NCI-H226 (cell line): ENCODE measurements at places on chromosomes 2 and 18.

- peak; percentile 12 for DNase-seq
These were observed at the start of gene SERPINB2 for GRCh38 chr18:63887424-63887823. Gene SERPINB2 (plus strand): TSS chr18:63887705. CDS start chr18:63891445, 3,740 bp downstream.

GRCh38 chr18:51053814-51054213 lies 23.8 kb downstream of the SMAD4 start:
- no peak for DNase-seq

DNA sequence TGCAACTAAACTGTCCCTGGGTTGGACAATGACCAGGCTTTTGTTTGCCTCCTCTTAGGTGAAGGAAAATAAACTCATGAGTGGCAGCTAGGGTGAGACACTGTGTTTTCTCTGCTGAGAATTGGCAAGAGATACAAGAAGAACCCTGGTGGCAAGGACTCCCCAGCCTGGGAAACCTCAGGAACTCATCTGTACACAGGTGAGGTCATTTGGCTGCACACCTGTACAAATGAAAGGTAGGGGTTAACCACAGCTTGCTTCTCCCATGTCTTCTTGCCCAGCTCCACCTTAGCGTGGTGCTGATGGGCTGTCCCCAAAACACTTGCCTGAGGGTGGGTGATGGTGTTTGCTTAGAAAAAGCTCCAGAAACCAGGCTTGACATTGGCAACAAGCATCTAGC lies 97.2 kb upstream of the FAM136A start:
- no peak for DNase-seq

GRCh38 chr2:60445684-60446179 lies 107.7 kb downstream of the BCL11A start:
- no peak for DNase-seq

DNA sequence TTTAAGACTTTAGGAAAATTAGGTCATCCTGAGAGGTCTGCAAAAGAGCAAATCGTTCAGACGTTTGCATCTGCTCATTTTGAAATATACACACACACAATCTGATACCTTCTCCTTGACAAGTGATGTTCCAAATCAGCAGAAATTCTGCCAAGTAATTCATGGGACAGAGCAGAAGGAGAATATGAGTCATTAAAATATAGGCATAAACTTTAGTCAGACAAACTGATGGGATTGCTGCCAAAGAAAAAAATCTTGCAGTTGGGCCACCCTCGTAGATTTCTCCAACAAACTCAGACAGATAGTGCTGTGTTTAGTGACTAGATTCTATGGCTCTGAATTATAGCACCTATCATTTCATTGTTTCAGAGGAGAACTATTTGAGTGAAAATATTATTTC lies 336.3 kb downstream of the NYAP2 start:
- peak; percentile 82 for DNase-seq

- no peak for DNase-seq
These were observed 153.2 kb downstream of the WDR7 start for GRCh38 chr18:56804395-56804794.

DNA sequence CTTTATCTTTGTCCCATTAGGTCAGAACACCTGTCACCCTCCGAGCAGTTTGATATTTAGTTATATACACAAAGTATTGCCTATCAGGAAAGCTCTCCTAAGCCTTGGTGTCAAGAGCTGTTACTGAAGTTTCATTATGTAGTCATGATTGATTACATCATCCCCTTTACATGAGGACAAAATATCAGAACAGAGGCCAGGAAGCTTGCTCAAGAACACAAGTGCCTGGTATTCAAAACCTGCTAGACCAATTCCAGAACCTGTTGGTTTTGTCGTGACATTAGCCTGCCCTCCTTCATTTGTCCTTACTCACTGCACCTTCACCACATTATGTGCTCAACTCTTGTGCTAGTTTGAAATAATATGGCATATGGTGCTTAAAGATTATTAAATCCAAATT lies 377.1 kb downstream of the CDH19 start:
- DNase-seq: no peak

GRCh38 chr2:12722447-12723316 lies 5.9 kb downstream of the TRIB2 start:
- DNase-seq: no peak

DNA sequence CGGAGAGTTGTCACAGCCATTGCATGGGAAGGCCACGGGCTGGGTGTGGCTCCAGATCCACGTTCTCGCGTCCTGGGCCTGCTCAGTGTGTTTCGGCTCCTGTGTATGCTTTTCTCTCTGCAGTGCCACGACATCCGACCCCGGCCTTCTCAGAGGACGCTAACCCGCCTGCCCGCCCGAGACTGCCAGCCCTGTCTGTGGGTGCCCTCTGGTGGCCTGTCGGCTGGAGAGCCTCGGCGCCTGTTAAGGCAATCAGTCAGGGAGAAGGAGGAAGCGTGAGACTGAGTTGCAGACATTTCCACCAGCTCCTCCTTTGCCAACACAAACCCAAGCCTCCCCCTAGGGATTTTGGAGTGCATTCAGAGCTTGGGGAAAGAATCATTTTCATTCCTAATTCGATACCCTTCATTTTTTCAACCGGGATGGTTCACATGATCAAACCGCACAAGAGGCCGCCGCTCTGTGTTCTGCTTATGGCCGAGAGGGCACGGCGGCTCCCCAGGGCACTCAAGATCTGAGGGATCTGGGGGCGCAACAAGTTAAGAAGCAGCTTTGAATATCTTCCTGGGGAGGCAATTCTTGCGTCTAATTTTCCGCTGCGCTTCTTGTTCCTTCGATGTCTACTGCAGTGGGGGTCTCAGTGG lies 37.5 kb upstream of the ZBTB7C start:
- DNase-seq: peak; percentile 54

- DNase-seq: no peak
These were observed 39.6 kb downstream of the DCDC2C start for GRCh38 chr2:3742743-3743508.

DNA sequence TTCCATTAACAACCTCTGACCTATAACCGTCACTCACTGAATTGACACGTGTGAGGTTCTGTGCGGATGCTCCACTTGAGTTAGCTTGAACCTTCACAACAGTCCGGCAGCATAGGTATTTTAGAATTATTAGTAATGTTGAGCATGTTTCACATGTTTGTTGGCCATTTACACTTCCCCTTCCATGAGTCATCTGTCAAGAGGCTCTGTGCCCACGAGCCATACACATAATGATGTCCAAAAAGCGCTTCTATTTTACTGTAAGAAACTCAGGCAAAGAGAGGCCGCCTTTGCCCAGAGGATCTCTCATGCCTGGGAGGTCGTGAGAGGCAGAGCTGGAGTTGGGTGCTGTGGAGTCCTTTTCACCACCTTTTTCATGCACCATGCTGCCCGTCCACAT lies 28.9 kb upstream of the TMEM214 start:
- DNase-seq: peak; percentile 45

DNA sequence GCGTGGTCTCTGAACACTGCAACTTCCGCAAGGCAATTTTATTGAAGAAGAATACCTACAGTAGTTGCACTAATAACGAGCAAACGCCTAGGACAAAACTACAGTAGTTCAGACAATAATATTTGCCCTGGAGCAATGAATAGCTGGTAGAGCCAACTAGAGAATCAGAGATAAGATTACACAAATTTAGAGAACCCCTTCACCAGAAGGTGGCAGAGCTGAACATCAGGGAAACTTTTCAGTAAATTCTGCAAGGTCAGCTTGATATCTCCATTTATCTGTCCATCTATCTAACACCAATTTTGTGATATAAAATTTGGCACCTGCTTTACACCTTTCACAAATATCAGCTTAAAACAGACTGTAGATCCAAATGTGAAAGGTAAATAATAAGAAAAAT lies 43.8 kb downstream of the CDH19 start:
- peak; percentile 31 for DNase-seq

- DNase-seq: no peak
These were observed 114.8 kb upstream of the PKDCC start for GRCh38 chr2:41933046-41933420.

DNA sequence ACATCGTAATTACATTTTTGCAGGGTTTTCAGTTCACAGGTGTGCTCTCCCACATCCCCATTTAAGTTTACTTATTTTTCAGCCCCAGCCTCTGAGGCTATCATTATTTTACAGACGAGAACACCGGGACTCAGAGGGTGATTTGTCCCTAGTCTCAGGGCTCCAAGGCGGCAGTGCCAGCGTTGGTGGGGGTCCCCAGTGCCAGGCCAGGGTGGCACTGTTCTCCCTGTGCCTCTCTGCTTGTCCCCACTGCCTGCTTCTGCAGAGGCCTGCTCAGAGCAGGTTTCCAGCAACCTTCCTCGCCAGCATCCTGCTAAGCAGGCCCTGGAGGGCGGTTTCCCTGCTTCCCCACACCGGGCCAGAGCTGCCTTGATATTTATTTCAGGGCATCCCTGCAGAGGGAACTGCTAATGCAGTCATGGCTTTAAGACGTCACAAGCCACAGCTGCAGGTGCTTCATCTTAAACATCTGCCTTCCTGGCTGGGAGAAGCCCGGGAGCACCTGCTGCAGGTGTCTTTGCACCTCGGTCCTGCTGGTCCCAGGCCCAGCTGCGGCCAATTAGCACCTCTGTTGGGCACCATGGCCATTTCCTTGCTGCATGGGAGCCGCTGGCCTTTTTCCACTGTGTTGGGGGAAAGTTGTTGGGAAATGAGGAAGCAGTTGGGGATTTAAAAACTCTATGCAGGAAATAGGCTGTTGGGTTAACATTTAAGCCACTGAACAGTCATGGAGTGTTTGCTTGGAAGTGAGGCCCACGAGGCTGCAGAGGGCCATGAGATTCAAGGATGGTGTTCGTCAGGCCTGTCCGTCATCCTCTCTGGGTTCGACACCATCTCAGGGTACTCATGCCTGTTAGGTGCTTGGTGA lies 22.8 kb downstream of the HPCAL1 start:
- DNase-seq: no peak

GRCh38 chr2:28320009-28320365 lies 72.7 kb upstream of the FOSL2 start:
- no peak for DNase-seq

- no peak for DNase-seq
These were observed 51.3 kb upstream of the ZNF397 start for GRCh38 chr18:35189510-35189909.

DNA sequence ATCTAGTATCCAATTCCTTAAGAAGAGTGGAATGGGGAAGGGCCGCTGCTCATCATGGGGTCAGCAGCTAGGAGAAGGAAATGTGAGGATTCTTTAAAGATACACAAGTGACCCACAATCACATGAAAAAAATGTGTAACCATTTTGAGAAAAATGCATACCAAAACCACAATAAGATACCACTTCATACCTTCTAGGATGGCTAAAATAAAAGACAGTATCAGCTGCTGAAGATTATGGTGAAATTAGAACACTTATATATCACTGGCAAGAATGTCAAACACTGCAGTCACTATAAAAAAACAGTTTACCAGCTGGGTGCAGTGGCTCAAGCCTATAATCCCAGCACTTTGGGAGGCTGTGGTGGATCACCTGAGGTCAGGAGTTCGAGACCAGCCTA lies 67.9 kb downstream of the C2orf74 start:
- DNase-seq: no peak

DNA sequence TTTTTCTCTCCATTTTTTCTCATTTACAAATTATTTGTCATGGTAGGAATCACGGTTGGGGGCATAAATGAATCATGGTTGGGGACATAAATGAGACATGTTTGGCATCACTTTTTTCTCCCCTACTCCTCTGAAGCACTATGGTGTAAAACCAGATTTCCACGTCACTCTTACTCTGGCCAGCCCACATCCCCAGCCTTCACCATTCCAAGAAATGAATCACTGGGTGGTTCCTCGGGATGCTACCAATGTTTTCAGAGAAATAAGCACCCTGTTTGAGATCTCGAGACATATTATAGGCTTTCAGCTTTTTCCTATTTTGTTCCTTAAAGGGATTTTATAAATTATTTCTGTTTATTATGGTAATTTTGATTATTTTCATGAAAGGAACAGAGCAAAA lies 155.0 kb upstream of the SLC8A1 start:
- peak; percentile 7 for DNase-seq

GRCh38 chr2:218810256-218810655 lies 21.3 kb downstream of the PRKAG3 start:
- DNase-seq: no peak

GRCh38 chr2:36748166-36748565 lies 51.7 kb downstream of the VIT start:
- DNase-seq: peak; percentile 6

GRCh38 chr2:53752385-53752784 lies 15.2 kb upstream of the CHAC2 start:
- DNase-seq: no peak

- no peak for DNase-seq
These were observed 86.8 kb downstream of the MALT1 start for GRCh38 chr18:58758046-58758445.

DNA sequence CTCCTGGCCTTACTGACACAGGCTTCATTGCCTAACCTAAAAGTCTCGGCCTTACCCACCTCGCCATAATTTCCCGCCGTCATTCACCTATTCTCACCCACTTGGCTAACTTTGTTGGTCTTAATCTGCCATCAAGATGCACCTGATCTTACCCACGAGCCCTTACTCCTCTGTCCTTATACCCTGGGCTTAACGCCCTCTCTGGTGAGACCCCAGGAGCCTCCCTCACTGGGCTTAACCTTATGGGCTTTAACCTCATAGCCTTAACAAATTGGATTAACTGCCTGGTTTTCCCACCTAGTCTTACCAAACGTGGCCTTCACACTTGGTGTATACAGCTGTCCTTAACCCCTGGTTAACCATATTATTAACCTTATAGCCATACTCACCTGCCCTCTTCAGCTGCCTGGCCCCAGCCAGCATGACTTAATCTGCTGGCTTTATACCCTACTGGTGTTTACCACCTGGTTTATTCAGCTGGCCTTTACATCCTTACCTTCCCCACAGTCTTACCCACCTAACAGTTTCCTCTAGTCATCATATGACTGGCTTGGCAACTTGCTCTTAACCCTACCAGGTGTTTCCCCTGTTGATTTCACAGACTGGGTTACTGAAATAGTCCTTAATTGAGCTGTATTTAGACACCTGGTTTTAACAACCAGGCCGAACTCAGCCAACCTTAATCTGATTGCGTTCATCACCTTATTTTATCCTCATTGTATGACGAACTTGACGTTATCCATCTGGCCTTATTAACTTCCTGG lies 132.0 kb upstream of the ZSWIM2 start:
- DNase-seq: no peak

GRCh38 chr18:31793531-31793930 lies 32.9 kb upstream of the SLC25A52 start:
- DNase-seq: no peak

- DNase-seq: no peak
These were observed 113.3 kb upstream of the SEC11C start for GRCh38 chr18:59026364-59026763.

DNA sequence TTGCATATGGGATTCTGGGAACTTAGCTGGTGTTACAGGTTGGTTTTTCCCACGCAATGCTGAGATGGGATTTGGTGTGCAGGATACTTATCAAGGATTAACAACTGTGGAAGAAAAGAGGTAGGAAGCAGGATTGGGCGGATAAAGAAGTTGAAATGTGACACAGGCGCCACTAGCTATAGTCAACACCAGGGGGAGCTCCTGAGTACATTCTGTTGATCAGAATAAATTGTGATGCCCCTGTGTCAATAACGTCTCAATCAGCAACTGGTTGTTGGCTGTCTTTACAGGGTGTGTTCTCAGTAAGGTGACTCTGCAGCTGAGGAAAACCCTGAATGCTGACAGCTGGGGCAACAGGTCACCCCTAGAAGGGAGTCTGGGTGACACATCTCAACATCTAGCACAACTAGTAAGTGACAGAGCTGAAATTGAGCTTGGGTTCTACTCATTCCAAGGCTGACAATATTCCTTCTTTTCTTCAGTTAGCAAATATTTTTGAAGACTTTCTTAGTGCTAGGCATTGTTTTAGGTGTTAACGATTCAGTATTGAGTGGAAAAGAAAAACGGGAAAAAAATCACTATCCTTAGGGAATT lies 143.0 kb downstream of the ARL6IP6 start:
- no peak for DNase-seq
